Stimulated activated CD8-positive, alpha-beta memory T cell treated with anti-CD3 and anti-CD28 coated beads, Interleukin-7, amount 100 ng/mL, for 1 hour (primary cell): ENCODE measurements at places on chromosomes 4 and X.

GRCh38 chr4:1869530-1870327 lies 1.5 kb upstream of the NSD2 start:
- no peak for DNase-seq

- peak; percentile 8 for DNase-seq
Measured at GRCh38 chr4:108433832-108434231, 186.5 kb upstream of the RPL34 start.

DNA sequence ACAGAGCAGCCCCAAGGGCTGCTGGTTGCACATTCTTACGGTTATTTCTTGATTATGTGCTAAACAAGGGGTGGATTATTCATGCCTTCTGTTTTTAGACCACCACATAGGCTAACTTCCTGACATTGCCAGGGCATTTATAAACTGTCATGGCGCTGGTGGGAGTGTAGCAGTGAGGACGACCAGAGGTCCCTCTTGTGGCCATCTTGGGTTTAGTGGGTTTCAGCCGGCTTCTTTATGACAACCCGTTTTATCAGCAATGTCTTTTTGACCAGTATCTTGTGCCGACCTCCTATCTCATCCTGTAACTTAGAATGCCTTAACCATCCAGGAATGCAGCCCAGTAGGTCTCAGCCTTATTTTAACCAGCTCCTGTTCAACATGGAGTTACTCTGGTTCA lies 212.4 kb upstream of the GRID2 start:
- DNase-seq, result no peak

GRCh38 chr4:80058740-80059139 lies 14.3 kb downstream of the ANTXR2 start:
- no peak for DNase-seq

DNA sequence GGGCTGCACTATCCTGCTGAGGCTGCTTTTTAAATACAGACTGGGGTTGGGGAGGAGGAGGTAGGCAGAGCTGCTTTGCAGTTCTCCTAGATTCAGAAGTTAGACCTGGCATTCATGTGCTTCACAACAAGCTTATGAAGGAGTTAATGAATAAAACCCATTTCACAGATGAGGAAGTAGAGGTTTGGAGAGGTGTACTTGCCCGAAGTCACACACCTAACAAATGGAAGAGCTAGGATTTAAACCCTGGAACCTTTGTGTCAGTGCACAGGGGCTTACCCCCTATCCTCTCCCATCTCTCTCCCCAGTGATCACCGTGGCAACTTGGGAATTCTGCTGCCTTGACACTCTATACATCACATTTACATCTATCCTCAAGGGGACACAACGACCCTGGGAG lies 3.6 kb upstream of the MTM1 start:
- no peak for DNase-seq

- no peak for DNase-seq
Measured at GRCh38 chr4:71882113-71882841, 98.4 kb upstream of the GC start.

GRCh38 chr4:45283352-45283751 lies 557.0 kb upstream of the GNPDA2 start:
- no peak for DNase-seq

DNA sequence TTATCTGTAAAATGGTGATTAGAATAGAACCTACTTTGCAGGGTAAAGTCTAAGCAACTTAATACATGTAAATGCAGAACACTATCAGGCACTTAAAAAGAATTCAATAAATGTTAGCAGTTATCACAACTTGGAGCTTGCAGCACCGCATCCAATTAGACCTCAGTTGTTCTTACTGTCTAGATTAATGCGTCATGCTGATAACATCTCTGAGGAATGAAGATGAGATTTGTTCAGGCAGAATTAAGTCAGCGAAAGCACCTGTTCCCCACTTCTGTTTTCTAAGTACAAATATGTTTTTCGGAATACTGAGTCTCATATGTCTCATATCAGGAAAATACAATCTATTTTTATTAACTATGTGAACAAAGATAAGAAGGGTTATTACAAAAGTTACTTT lies 58.7 kb downstream of the TMA16 start:
- no peak for DNase-seq

- DNase-seq, result no peak
Measured at GRCh38 chr4:7699031-7699430, 240.6 kb downstream of the AFAP1 start.

- no peak for DNase-seq
Measured at GRCh38 chr4:56051029-56051709, 102.4 kb downstream of the CEP135 start.

- DNase-seq, result no peak
Measured at GRCh38 chr4:10640561-10641201, 43.9 kb downstream of the CLNK start.

- no peak for DNase-seq
Measured at GRCh38 chr4:154958621-154959358, 177.7 kb downstream of the RBM46 start.
